ENCODE measurements at places on chromosomes 6 and 20.

DNA sequence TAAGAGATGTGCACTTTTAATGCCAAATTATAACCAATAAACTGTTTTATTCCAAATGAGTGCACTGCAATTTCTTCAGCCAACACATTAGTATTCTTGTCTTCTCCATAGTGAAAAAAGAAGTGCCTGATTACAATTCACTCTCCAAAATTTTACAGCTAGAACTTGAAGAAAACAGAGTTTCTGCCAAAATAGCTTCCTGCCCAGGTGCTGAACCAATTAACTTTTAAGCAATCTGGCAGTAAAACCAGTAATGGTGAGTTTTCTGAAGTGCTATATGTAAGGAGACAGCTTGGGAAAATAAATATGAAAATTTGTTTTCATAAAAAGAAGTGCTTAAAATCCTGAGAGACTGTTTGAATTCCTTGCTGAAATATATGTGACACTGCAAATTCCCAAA is 266.0 kb upstream of the NT5E start:
- DNase-seq: no peak

- DNase-seq: no peak
Observed at GRCh38 chr6:166603043-166603690, 16.7 kb upstream of the RAMACL start.

GRCh38 chr6:165766457-165766856 is 103.4 kb upstream of the PDE10A start:
- DNase-seq: no peak

- no peak for DNase-seq
Observed at GRCh38 chr20:38255393-38255792, 5.1 kb downstream of the KIAA1755 start.

DNA sequence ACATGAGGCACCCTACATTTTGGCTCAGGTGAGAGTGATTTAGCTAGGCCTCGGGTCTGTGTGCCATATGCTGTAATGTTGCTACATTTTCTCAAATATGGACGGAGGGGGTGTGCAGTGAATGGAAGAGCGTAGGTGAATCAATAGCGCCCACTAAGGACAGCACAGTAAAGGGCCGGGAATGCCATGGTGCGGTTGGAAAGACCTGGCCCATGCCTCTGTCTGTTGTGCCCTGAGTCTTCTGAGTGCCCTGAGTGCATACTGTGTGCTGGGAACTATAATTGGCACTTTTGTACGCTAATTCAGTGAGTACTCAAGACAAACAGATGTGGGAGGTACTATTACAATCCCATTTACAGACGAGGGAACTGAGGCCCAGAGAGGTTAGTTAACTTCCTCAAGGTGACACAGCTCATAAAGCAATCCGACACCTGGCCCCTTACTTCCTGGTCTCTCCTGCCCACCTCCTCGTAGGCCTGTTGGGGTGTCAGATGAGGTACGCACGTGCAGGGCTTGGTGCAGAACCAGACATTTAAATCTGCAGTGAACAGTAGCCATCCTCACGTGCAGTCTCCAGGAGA is 17.3 kb downstream of the SLC22A1 start:
- DNase-seq: no peak

- no peak for DNase-seq
Observed at GRCh38 chr6:44084231-44085014, 42.8 kb downstream of the MRPL14 start.
